Activated CD8-positive, alpha-beta T cell treated with anti-CD3 and anti-CD28 coated beads for 36 hours (primary cell): ENCODE measurements at places on chromosomes 5 and 9. TPM values are rescaled to one million over a fixed set of nuclear protein-coding genes. Genes with fewer than 3 reads are reported as not detected.

IL7R gene
- 136 TPM for total RNA-seq

SLC22A4 gene
- total RNA-seq = 0.74 TPM

INSL6 gene
- total RNA-seq = not detected

DNA sequence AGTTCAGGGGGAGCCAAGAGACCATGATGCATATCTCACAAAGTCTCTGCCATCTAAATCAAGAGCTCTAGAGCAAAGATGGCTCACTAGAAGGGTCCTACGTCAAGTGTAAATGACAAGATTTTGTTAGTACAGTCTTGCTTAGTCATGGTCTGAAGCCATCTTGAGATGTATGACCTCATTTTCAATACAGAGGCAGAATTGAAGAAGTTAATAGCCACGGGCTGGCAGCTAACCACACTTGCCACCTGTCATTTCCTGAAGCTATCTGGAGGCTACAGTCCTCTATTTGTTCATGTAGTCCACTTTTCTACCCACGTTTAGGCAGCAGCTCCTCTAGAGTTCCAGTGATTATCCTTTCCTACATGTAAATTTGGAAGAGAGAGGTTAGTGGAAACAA is 231.7 kb upstream of the CDH12 start:
- DNase-seq = no peak

DNA sequence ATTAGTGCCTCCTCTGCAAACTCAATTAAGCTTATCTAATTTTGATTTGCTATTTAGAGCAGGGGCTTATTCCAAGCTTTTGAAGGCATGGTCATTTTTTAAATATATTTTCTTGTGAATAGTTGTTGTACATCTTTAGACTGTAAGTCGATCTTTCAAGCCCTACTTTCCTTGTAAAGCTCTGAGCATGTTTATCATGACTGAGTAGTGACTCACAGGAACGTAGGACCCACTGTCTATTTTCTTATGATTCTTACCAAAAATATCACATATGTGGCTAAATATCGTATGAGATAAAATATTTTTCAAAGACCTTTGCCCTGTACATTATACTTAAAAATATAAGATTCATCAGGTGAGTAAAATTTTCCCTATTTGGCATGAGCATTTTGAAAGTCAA is 440.4 kb upstream of the GRIN3A start:
- no peak for DNase-seq

GRCh38 chr9:96651626-96652025 is 3.5 kb downstream of the PRXL2C start:
- no peak for DNase-seq

GRCh38 chr5:67395790-67396418 is 199.3 kb upstream of the CD180 start:
- no peak for DNase-seq

DNA sequence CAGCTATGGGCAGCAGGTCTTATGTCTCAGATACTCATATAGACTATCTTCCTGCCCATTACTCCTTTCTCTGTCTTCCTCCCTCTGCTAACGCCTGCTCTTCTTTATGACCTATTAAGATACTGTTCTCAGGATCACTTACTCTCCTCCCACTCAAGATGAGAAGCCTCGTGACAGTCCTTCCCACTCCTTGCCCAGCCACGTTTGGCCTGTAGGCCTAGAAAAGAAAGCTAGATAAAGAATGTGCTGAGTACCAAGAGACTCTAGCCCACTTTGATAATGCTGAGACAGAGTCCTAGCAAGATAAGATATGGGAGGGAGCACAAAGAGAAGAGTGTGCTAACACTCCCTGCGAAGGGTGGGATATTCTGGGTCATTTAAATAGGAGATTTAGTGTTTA is 6.8 kb upstream of the DENND4C start:
- no peak for DNase-seq

DNA sequence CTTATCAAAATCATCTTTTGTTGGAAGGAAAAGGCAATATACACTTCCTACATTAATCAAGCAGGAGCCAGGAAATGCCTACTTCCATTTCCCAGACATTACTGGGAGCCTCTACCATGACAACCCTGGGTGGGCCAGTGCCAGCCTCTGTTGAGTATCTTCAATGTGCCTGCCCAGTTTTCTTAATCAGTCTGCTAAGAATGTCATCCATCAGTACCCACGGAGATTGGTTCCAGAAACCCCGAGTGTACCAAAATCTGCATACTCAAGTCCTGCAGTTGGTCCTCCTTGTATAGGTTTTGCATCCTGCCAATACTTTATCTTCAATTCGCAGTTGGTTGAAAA is 82.4 kb downstream of the MARCHF3 start:
- no peak for DNase-seq
